ENCODE measurements at places on chromosomes 7 and 10. TPM values are rescaled to one million over a fixed set of nuclear protein-coding genes. Genes with fewer than 3 reads are reported as not detected.

The OR6V1 gene
- polyA plus RNA-seq: not detected

The UBN2 gene
- 3.0 TPM for polyA plus RNA-seq

The NPVF gene
- polyA plus RNA-seq: not detected

DNA sequence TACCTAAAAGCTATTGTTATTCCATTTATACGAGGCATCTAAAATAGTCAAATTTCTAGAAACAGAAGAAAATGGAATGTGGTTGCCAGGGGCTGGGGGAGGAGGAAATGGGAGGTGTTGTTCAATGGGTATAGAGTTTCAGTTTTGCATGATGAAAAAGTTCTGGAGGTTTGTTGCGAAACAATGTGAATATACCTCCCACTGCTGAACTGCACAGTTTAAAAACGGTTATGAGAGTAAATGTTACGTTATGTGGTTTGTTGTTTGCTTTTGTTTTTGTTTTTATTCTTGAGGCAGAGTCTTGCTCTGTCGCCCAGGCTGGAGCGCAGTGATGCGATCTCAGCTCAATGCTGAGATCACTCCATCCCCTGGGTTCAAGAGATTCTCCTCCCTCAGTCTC, 64.9 kb upstream of the NRBF2 start:
- no peaks in the 10 kb centered on the region for H3K27me3 ChIP-seq
- H3K4me3 ChIP-seq: no peak overlapping the region
- no peak for DNase-seq
- H3K27ac ChIP-seq: no peak overlapping the region
- H3K36me3 ChIP-seq: no peaks in the 10 kb centered on the region

GRCh38 chr7:42730586-42730985, 181.3 kb downstream of the C7orf25 start:
- no peaks in the 10 kb centered on the region for H3K36me3 ChIP-seq
- no peaks in the 10 kb centered on the region for H3K4me1 ChIP-seq
- no peak for DNase-seq
- H3K4me3 ChIP-seq: no peak overlapping the region
- peaks cover 5% of the 10 kb centered on the region for H3K27me3 ChIP-seq
- H3K27ac ChIP-seq: no peak overlapping the region

DNA sequence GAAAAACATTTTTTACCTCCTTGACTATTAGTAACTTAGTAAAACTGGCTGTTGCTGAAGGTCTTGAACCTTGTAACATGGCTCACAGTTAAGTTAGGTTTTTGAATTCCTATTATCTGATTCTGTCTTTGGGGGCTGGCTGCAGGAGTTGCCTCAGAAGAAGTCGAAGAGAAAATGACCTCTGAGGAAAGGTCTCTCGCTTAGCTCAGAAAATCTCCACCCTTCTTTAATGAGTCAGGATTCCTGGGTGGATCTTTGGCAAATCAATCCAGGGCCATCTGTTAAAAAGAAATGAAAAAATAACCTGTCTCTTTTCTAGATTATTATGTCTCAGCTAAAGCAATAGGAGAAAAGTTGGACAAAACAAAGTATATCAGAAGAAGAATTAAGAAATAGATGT, 267.8 kb upstream of the SEMA3C start:
- H3K36me3 ChIP-seq: no peaks in the 10 kb centered on the region
- H3K4me1 ChIP-seq: peaks cover 13% of the 10 kb centered on the region
- no peak overlapping the region for H3K27ac ChIP-seq
- DNase-seq: no peak
- no peak overlapping the region for H3K4me3 ChIP-seq

DNA sequence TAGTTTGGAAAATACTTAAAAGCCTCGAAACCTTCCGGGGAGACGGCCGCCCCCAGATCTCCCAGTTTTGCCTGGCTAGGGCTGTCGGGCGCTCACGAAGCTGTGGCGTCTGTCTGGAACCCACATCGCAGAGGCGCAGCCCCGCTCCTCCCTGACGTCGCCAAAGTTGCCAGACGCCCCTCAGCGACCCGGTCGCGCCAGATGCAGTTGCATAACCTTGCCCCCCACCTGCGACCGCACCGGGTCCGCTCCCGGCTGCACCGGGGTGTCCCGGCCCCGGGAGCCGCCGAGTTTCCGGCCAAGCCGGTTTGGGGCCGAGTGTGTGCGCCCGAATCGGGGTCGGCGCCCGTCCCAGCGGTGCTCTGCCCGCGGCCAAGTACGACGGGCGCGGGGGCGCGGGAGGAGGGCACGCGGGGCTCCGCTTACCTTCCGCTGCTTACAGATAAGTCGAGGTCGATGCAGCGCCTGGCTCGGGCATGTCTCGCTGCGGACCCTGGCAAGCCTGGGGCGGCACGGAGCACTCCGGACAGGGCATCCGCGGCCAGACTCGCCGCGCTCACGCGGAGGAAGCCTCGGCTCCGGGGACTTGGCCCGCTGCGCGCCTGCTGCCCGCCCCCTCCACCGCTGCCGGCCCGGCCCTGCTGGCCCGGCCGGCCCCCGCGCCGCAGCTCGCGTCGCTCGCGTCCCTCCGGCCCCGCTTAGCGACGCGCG, 665 bp downstream of the INSYN2A start:
- H3K36me3 ChIP-seq: no peaks in the 10 kb centered on the region

DNA sequence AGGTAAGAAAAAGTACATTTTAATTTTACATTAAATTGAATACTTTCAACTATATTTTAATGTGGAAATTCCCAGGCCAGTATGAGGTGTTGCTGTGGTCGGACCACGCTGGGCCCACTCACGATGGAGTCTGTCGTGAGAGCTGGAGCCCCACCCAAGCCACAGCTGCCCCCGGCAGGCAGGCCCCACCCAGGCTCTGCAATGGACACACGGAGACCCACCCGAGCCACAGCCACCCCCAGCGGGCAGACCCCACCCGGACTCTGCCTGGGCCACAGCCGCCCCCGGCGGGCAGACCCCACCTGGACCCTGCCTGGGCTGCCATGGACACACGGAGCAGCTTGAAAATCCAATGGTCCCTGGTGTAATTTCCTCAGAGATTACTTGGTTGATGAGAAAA, 141.3 kb downstream of the PTPRN2 start:
- no peaks in the 10 kb centered on the region for H3K4me1 ChIP-seq
- no peak overlapping the region for H3K27ac ChIP-seq
- H3K36me3 ChIP-seq: no peaks in the 10 kb centered on the region
- H3K27me3 ChIP-seq: no peaks in the 10 kb centered on the region

DNA sequence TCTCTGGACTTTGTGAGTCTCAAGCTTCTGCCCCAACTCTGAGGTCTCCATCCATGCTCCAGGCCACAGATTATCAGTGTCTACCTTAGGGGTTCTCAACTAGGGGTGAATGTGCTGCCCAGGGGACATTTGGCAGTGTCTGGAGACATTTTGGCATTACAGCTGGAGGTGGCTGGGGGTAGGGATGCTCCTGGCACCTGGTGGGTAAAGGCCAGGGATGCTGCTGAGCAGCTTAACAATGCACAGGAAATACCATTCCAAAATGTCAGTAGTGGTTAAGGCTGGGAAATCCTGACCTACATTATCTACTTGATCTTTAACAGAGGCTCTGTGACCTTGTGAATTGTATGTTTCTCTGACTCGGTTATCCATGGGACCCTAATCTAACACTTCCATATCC, 67.3 kb upstream of the PALS2 start:
- H3K27me3 ChIP-seq: no peaks in the 10 kb centered on the region
- no peak overlapping the region for H3K27ac ChIP-seq
- H3K4me3 ChIP-seq: no peak overlapping the region
- no peaks in the 10 kb centered on the region for H3K36me3 ChIP-seq
- no peaks in the 10 kb centered on the region for H3K4me1 ChIP-seq

Measured in keratinocyte (primary cell).